ENCODE measurements at places on chromosomes 4 and X. TPM values are rescaled to one million over a fixed set of nuclear protein-coding genes. Genes with fewer than 3 reads are reported as not detected.

RAB9B gene
- total RNA-seq: 1.1 TPM

DAPP1 gene
- total RNA-seq: 11.3 TPM

TEX13C gene
- total RNA-seq: not detected

DHX15 gene
- 89.9 TPM for total RNA-seq

GPC4 gene
- total RNA-seq: 33.9 TPM

OTUD5 gene
- 40.1 TPM for total RNA-seq

PAGE2 gene
- not detected for total RNA-seq

LONRF3 gene
- total RNA-seq: 46.7 TPM

- no peaks in the 10 kb centered on the region for H3K4me1 ChIP-seq
- DNase-seq: no peak
- H3K27ac ChIP-seq: no peak overlapping the region
- H3K36me3 ChIP-seq: no peaks in the 10 kb centered on the region
- H3K4me3 ChIP-seq: no peak overlapping the region
- no peaks in the 10 kb centered on the region for H3K27me3 ChIP-seq
Observed at GRCh38 chr4:60729194-60729593, 470.9 kb upstream of the ADGRL3 start.

DNA sequence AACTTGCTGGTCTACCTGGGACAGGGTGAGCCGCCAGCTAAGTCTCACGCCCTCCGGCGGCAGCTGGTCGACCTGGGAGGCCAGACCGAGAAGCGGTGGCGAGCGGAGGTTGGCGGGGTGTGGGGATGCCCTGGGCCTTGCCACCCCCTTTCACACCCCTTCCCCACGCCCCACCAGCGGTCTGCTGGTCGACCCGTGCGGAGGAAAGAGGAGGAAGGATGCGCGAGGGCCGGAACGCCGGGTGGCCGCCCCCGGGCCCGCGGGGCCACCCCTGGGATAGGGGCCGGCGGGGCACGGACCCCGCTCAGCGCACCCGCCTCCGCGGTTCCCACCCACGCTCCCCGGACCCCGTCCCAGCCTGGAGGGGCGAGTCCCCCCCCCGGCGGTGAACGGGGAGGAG, 28.3 kb upstream of the DCAF12L1 start:
- H3K27ac ChIP-seq: no peak overlapping the region
- H3K4me1 ChIP-seq: no peaks in the 10 kb centered on the region
- DNase-seq: peak; percentile 33
- no peaks in the 10 kb centered on the region for H3K27me3 ChIP-seq

DNA sequence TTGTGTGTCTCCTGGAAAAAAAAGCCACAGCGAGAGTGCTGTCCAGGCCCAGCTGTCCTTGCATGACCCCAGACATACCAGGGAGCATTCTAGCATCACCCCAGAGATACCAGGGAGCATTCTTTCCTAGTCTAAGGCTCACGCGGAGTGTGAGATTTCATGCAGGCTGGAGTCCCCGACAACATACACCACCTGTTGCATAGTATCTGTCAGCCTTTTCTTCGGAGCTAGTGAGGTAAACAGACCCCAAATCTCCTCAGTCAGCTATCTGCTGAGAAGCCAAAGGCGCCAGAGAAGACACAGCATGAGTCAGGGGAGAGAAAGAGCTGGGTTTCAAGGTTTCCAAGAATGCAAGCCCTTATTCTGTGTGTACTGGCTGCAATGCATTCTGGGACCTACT, 23.1 kb upstream of the ZXDA start:
- H3K36me3 ChIP-seq: no peaks in the 10 kb centered on the region
- no peaks in the 10 kb centered on the region for H3K4me1 ChIP-seq
- no peak overlapping the region for H3K27ac ChIP-seq
- DNase-seq: no peak

GRCh38 chr4:108227923-108228322, 59.2 kb upstream of the LEF1 start:
- H3K27me3 ChIP-seq: no peaks in the 10 kb centered on the region
- H3K4me3 ChIP-seq: no peak overlapping the region
- H3K36me3 ChIP-seq: no peaks in the 10 kb centered on the region

GRCh38 chr4:74014332-74014731, 15.9 kb upstream of the CXCL5 start:
- H3K4me1 ChIP-seq: no peaks in the 10 kb centered on the region
- DNase-seq: no peak
- no peak overlapping the region for H3K4me3 ChIP-seq
- no peaks in the 10 kb centered on the region for H3K27me3 ChIP-seq
- no peak overlapping the region for H3K27ac ChIP-seq
- H3K36me3 ChIP-seq: no peaks in the 10 kb centered on the region

DNA sequence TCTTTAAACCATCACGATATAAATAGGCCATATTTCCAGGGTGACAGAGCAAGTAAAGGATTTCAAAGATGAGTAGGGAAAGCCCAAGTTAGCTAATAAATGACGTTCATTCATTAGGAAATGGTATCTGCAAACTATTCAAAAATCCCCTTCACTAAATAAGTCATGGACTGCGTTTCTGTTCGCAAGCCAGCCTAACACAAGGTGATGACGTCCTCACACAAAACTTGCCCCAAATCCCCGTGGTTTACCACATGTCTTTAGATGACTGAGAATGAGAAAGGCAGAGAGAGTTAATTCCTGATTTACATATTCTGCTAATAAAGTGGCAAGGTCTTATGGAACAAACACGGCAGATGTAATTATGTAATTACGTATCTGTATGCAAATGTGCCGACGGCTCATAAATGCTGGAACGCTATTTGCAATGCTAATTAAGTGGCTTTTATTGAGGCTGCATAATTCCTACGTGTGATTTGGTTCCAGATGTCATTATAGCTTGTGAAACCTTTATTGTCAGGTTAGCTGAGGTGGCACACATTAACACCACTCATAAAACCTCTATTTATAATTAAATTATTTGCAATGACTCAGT, 437.7 kb upstream of the FRG1 start:
- no peaks in the 10 kb centered on the region for H3K36me3 ChIP-seq
- H3K4me1 ChIP-seq: no peaks in the 10 kb centered on the region
- DNase-seq: no peak
- no peaks in the 10 kb centered on the region for H3K27me3 ChIP-seq
- H3K27ac ChIP-seq: no peak overlapping the region

DNA sequence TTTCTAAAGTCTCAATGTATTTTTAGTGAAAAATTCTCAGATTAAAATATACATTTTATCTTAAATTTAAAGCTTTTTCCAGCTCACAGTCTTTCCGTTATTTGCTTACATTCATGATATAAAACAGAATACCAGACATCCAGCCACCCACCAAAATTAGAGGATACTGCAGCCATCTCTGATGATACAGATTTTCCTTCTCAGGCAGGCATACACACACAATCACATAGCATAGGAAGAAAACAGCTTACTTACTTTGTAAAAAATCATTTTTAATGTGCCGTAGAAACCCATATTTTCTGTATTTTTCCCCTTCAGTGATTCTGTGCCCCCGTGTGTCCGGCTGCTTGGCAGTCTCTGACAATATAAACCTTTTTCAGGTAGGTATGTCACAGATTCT, 183.7 kb downstream of the FBXW7 start:
- H3K27me3 ChIP-seq: no peaks in the 10 kb centered on the region
- H3K36me3 ChIP-seq: no peaks in the 10 kb centered on the region
- no peak overlapping the region for H3K27ac ChIP-seq
- no peak for DNase-seq
- peak overlapping the region; percentile 21 for H3K4me3 ChIP-seq

GRCh38 chrX:68132749-68133148, 300.5 kb downstream of the OPHN1 start:
- no peaks in the 10 kb centered on the region for H3K27me3 ChIP-seq
- no peaks in the 10 kb centered on the region for H3K36me3 ChIP-seq
- no peak for DNase-seq
- no peaks in the 10 kb centered on the region for H3K4me1 ChIP-seq
- no peak overlapping the region for H3K27ac ChIP-seq
- no peak overlapping the region for H3K4me3 ChIP-seq

DNA sequence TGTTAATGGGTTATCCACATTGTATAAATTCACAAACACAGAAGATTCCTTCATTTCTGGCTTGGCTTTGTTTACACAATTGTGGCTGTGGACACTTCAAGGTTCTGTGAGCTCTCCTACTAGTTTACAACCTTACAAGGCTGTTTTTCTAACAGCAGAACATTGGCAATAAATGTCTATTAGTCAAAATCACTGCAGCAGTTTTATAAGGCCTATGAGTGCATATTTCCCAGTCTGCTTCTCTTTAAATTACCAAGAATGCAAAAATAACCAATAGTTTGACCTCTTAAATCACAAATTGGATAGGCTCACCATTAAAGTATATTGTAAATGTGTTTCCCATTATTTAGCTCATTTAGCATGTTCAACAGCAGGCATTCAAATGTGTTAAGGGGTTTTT, 239.2 kb downstream of the DKK2 start:
- no peak overlapping the region for H3K27ac ChIP-seq
- no peaks in the 10 kb centered on the region for H3K36me3 ChIP-seq
- DNase-seq: no peak
- H3K4me1 ChIP-seq: no peaks in the 10 kb centered on the region
- no peak overlapping the region for H3K4me3 ChIP-seq

- peaks cover 10% of the 10 kb centered on the region for H3K4me1 ChIP-seq
- no peak overlapping the region for H3K4me3 ChIP-seq
- H3K27ac ChIP-seq: no peak overlapping the region
- DNase-seq: no peak
- no peaks in the 10 kb centered on the region for H3K36me3 ChIP-seq
Observed at GRCh38 chr4:80006935-80007744, 65.9 kb downstream of the ANTXR2 start.

DNA sequence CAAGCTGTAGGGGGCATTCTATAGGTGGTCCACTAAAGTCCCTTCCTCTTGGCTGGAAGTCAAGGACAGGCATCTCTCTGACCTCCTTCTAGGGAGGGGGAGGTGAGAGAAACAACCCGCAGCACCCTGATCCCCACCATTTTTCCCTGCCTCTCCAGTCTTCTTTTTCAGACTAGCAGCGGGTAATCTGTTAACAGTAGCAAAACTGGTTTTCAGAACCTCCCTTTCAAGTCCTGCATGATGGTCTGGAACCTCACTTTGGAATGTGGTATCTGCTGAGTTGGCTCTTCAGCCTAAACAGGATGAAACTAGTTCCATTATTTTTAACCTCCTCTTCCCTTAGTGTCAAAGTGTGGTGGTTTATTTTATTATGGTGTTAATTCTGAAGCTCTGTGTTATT, 196.0 kb downstream of the NWD2 start:
- no peaks in the 10 kb centered on the region for H3K4me1 ChIP-seq
- no peak for DNase-seq
- no peak overlapping the region for H3K27ac ChIP-seq
- no peaks in the 10 kb centered on the region for H3K27me3 ChIP-seq
- H3K36me3 ChIP-seq: no peaks in the 10 kb centered on the region

- H3K27ac ChIP-seq: no peak overlapping the region
- DNase-seq: no peak
- no peak overlapping the region for H3K4me3 ChIP-seq
- peaks cover 5% of the 10 kb centered on the region for H3K4me1 ChIP-seq
- no peaks in the 10 kb centered on the region for H3K36me3 ChIP-seq
- H3K27me3 ChIP-seq: no peaks in the 10 kb centered on the region
Observed at GRCh38 chr4:185536411-185536709, 1.1 kb upstream of the PDLIM3 start.

DNA sequence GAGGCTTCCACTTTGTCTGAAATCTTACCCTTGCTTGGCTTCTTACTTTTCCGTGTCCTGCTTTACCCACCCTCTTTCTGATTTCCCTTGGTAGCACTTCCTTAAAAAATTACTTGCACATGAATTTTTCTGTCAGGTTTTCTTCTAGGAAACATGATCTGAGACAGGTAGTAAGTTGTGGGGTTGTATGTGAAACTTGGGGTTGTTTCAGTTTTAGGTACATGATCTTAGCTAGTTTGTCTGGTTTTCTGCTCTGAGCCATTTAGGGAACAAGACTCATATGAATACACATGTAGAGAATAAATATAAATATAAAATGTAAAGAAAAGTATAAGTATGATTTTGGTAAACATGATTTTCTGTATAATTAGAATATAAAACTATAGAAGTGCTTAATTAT, 17.4 kb upstream of the ARMCX2 start:
- H3K4me3 ChIP-seq: no peak overlapping the region
- H3K36me3 ChIP-seq: no peaks in the 10 kb centered on the region
- H3K4me1 ChIP-seq: no peaks in the 10 kb centered on the region
- no peaks in the 10 kb centered on the region for H3K27me3 ChIP-seq

- no peak overlapping the region for H3K27ac ChIP-seq
- H3K36me3 ChIP-seq: no peaks in the 10 kb centered on the region
- H3K4me1 ChIP-seq: peaks cover 19% of the 10 kb centered on the region
- no peaks in the 10 kb centered on the region for H3K27me3 ChIP-seq
Observed at GRCh38 chr4:103097112-103097511, 2.5 kb downstream of the BDH2 start.

DNA sequence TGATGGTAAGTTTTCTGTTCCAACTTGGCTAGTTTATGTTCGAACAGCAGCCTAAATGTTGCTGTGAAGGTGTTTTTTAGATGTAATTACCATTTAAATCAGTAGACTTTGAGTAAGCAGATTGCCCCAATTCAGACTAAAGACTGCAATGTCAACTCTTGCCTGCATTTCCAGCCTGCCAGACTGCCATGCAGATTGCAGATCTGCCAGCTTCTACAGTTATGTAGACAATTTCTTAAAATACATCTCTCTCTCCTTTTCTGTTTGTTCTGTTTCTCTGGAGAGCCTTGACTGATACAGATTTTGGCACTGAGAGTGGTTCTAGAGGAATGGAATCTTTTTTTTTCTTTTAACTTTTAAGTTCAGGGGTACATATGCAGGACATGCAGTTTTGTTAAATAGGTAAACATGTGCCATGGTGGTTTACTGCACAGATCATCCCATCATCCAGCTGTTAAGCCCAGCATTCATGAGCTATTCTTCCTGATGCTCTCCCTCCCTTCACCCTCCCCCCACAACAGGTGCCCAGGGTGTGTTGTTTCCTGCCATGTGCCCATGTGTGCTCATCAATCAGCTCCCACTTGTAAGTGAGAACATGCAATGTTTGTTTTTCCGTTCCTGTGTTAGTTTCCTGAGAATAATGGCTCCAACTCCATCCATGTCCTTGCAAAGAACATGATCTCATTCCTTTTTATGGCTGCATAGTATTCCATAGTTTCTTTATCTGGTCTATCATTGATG, 227.8 kb downstream of the CPE start:
- H3K4me1 ChIP-seq: no peaks in the 10 kb centered on the region
- no peak for DNase-seq
- no peaks in the 10 kb centered on the region for H3K36me3 ChIP-seq
- no peaks in the 10 kb centered on the region for H3K27me3 ChIP-seq
- no peak overlapping the region for H3K4me3 ChIP-seq

GRCh38 chr4:126028876-126029275, 714.1 kb downstream of the FAT4 start:
- no peaks in the 10 kb centered on the region for H3K27me3 ChIP-seq
- no peak for DNase-seq
- no peaks in the 10 kb centered on the region for H3K4me1 ChIP-seq
- H3K4me3 ChIP-seq: no peak overlapping the region
- no peaks in the 10 kb centered on the region for H3K36me3 ChIP-seq

DNA sequence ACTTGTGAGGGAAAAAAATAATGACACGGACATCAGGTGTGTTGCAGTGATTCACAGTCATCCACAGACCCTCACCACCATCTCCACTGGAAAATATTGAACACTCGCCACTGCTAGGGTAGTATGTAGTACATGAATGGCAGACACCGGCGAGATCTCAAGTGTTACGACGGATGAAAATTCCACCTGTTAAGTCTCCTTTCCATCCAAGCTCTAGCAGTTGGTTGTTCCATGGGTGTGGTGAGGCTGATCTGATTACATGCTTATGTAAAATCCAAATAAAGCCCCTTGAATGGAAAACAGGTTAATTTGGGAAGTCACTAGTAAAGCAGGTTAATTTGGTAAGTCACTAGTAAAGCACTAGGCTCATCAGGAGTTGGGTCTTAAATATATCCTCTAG, 1.1 kb upstream of the ARMCX4 start:
- DNase-seq: no peak
- no peaks in the 10 kb centered on the region for H3K36me3 ChIP-seq
- no peaks in the 10 kb centered on the region for H3K27me3 ChIP-seq
- peaks cover 4% of the 10 kb centered on the region for H3K4me1 ChIP-seq
- no peak overlapping the region for H3K4me3 ChIP-seq
- no peak overlapping the region for H3K27ac ChIP-seq

Data from upper lobe of left lung (tissue), 6 donors.